Left ventricle myocardium inferior (tissue), 1 donor: ENCODE measurements at places on chromosomes 4 and X. TPM values are rescaled to one million over a fixed set of nuclear protein-coding genes. Genes with fewer than 3 reads are reported as not detected.

Gene ADD1
- 212 TPM for total RNA-seq

Gene ENAM
- total RNA-seq, result 6.2 TPM

Gene GLRA2
- total RNA-seq, result not detected

Gene ARMCX4
- total RNA-seq, result 5.3 TPM

Gene EFHC2
- 11.7 TPM for total RNA-seq

Gene MAGEA3
- not detected for total RNA-seq

- no peak for DNase-seq
- no peaks in the 10 kb centered on the region for H3K36me3 ChIP-seq
- no peak overlapping the region for H3K27ac ChIP-seq
- no peaks in the 10 kb centered on the region for H3K27me3 ChIP-seq
Observed at GRCh38 chr4:153506341-153507309, 40.5 kb downstream of the TMEM131L start.

- H3K4me3 ChIP-seq, result no peak overlapping the region
- peaks cover 100% of the 10 kb centered on the region for H3K4me1 ChIP-seq
- no peaks in the 10 kb centered on the region for H3K27me3 ChIP-seq
- peak overlapping the region; percentile 36 for H3K27ac ChIP-seq
- peaks cover 4% of the 10 kb centered on the region for H3K36me3 ChIP-seq
Observed at GRCh38 chr4:94504545-94504944, 52.8 kb downstream of the PDLIM5 start.

- H3K27me3 ChIP-seq, result no peaks in the 10 kb centered on the region
- no peaks in the 10 kb centered on the region for H3K4me1 ChIP-seq
Observed at GRCh38 chrX:18931972-18932371, 51.9 kb downstream of the PHKA2 start.

- no peaks in the 10 kb centered on the region for H3K27me3 ChIP-seq
- no peak overlapping the region for H3K4me3 ChIP-seq
- DNase-seq, result no peak
- H3K36me3 ChIP-seq, result no peaks in the 10 kb centered on the region
- H3K4me1 ChIP-seq, result no peaks in the 10 kb centered on the region
- H3K27ac ChIP-seq, result no peak overlapping the region
Observed at GRCh38 chr4:81771721-81772120, 300.0 kb upstream of the RASGEF1B start.

- no peaks in the 10 kb centered on the region for H3K36me3 ChIP-seq
- H3K4me1 ChIP-seq, result peaks cover 5% of the 10 kb centered on the region
- DNase-seq, result no peak
- H3K4me3 ChIP-seq, result no peak overlapping the region
Observed at GRCh38 chr4:77450006-77450405, 155.6 kb upstream of the CXCL13 start.

DNA sequence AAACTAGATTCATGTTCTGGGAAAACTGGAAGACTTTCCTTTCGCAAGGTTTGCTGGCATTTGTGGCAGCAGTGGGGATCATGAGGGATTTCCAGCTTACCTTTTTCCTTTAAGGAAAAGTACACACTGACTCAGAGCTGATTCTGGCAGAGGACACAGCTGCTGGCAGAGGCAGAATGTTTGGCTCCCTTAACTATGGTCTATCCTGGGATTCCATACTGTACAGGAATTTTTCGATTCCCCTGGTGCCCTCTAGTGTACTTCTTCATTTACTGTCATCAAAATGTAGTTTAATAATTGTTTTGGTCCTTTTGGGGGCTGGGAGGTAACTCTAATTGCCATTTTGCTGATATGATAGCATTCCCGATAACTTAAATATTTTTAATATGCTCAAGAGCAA, 152.7 kb downstream of the GABRG1 start:
- H3K4me3 ChIP-seq, result no peak overlapping the region
- H3K36me3 ChIP-seq, result no peaks in the 10 kb centered on the region
- H3K27me3 ChIP-seq, result no peaks in the 10 kb centered on the region
- no peaks in the 10 kb centered on the region for H3K4me1 ChIP-seq

DNA sequence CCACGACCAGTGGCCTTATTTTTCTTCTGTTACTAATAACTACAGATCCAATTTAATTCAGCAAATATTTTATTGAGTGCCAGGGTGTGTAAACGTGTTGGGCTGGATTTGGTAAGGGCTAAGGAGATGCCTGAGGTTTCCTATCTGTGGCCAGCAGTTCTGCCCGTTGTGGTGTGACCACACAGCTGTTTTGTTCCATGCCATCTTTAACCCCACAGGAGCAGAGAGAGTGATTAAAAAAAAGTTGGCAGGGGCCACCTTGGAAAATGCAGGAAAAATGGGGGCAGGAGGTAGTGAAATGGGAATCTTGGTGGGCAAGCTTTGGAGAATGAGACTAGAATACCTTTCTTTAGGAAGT, 1.1 kb downstream of the PLAC8 start:
- H3K4me3 ChIP-seq, result no peak overlapping the region
- DNase-seq, result no peak
- H3K27ac ChIP-seq, result no peak overlapping the region
- H3K27me3 ChIP-seq, result peaks cover 19% of the 10 kb centered on the region

GRCh38 chr4:11421116-11421515, 7.6 kb downstream of the HS3ST1 start:
- H3K27ac ChIP-seq, result no peak overlapping the region
- DNase-seq, result no peak
- H3K27me3 ChIP-seq, result peaks cover 23% of the 10 kb centered on the region
- H3K4me3 ChIP-seq, result no peak overlapping the region

DNA sequence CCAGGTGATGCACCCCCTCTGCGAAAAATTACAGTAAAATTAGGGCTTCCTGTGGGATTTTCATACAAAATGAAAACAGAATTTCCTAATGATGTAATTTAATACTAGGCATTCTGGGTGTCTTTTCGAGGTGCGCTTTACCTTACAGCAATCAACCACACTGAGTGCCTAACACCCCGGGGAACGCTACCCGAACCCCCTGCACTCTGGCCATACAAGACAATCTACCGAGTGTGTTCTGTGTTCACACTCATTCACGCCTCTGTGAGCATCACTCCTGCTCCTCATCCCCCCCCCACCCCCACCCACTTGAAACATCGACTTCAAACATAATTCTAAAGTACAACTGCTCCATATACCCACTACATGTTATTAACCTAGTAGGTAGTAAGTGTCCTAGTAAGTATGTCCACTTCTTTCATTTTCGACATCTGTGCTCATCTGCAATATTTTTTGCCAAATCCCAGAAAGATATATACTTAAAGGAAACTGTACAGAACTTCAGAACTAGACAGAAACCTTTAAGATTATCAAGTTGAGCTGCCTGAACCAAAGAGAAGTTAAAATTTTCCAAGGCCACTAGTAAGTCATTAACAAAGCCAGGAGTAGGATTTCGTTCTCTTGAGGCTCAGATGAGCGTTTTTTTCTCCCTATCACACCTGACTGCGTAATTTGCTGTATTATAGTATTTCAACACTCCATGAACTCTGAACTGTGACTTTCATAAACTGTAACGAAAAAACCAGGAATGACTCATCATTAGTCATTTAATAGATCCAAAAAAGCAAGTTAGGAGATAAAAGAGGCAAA, 80.0 kb downstream of the FAT1 start:
- no peak overlapping the region for H3K27ac ChIP-seq
- no peaks in the 10 kb centered on the region for H3K36me3 ChIP-seq
- DNase-seq, result no peak
- peaks cover 13% of the 10 kb centered on the region for H3K4me1 ChIP-seq
- H3K27me3 ChIP-seq, result no peaks in the 10 kb centered on the region

DNA sequence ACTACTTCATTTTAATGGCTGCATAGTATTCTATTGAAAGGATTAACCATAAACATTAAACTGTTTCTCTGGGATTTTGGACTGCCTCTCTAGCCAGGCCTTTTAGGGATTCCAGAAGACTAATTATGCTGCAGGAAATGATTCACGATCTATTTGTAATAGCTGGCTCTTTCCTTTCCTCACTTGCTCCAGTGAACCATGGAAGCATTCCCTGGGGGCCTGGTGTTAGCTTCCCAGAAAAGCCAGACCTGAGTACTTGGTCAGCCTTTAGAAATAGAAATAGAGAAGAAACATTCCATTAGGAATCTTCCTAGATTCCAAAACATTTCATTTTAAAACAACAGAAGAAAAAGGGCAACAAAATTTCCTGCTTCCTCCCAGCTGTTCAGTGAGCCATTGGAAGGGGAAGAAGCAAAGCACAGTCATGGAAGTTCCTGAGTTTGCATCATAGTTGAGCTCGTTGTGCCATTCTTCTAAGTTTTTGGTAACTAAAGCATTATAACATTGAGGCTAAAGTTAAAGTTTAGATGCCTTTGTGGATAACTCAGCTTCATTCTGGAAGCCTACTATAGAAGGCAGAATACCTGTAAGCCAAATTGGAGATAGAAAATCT, 83.5 kb downstream of the NPNT start:
- no peak overlapping the region for H3K4me3 ChIP-seq
- H3K36me3 ChIP-seq, result no peaks in the 10 kb centered on the region
- no peak for DNase-seq
